ENCODE measurements at places on chromosomes 11 and 22.

GRCh38 chr11:127073621-127074020, 73.1 kb upstream of the KIRREL3 start:
- no peak for DNase-seq

- DNase-seq: no peak
Observed at GRCh38 chr11:45092901-45093760, 53.3 kb upstream of the PRDM11 start.

- no peak for DNase-seq
Observed at GRCh38 chr22:41302811-41303210, 1.5 kb downstream of the ZC3H7B start.

- DNase-seq: no peak
Observed at GRCh38 chr11:118212781-118213191, 12.0 kb downstream of the JAML start.

DNA sequence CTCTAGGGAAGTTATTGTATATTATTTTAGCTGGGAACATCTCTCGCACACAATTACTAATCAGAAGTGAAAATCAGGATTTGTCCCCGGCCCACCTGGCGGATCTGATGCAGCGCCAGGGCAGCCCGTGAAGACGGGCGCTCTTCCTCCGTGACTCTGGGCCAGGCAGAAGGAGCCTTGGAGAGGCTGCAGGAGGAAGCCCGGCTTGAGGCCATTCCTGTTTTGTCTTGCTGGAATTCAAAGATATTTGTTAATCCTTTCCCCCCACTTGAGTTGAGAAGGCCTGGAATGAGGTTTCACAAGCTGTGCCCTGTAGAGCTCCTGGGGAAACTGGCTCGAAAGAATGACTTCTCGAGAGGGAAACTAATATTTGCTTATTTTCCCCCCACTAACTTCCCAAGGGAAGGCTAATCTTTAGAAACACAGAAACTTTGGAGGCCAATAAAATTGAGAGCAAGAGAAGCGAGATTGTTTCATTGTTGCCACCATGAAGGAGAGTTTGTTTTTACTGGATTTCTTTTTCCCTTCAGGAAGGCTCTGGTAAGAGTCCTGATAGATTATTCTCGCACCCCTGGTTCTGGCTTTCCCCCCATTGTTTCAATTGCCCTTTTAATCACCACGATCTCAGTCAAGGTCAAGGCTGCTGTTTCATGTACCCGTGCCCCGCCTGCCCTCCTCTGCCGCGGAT, 92.8 kb upstream of the SEPTIN5 start:
- DNase-seq: no peak

DNA sequence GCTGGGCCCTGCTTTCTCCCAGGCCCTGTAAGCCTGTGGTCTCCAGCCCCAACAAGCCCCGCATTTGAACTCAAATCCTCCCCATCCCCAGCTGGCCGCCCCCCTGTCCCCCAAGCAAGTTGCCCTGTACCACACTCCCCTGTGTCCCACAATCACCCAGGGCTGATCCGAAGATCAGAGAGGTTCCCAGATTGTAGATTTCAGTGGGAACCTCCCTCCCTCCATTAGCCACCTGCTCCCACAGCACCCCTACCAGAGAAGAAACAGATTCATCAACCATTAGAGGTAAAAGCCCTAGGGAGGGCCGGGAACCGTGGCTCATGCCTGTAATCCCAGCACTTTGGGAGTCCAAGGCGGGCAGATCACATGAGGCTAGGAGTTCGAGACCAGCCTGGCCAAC, 107.5 kb downstream of the FEZ1 start:
- DNase-seq: no peak
